ENCODE measurements at places on chromosomes 11 and 22. TPM values are rescaled to one million over a fixed set of nuclear protein-coding genes. Genes with fewer than 3 reads are reported as not detected.

DNA sequence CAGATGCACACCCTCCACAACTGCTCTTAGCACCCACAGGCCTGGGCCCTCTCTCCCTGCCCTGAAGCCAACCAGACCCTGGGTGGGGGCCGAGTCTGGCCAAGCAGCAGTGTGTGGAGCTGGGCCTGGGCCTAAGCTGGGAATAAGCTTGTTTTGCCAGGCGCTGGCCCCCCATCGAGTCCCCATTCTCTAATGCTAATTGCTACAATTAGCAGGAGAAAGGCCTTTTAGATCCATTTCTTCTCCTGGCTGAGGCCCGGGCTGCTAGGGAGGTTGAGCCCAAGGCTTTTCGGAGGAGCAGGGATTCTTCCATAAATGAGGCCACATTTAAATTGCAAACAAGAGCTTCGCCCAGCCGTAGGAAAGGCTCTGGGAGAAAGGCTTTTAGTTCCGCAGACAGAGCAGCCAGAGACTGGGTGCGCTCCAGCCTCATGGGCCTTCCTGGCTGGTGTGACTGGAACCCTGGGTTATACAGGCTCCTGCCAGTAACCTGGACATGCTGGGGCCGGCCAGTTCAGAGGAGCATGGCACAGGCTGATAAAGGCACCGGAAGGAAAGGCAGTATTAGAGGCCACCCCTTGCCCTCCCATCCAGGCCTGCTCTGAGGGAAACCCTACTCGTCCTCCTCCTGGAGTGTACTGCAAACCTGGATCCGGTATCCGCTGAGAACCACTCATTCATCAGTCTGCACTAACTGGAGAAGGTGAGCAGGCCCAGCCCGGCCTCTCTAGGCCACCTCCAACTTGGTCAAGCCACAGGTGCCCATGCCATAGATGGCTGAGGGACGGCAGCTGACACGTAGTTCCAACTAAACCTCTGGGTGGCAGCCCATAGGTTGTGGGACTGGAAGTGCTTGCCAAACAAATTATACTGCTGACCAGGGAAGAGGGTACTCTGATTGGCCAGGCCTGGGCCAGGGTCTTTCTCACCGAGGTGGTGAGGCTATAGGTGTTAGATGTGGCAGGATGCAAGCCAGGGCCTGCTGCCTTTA, 6.2 kb downstream of the KCNQ1OT1 start:
- peak; percentile 85 for DNase-seq

- DNase-seq: peak; percentile 86
Measured at GRCh38 chr11:75462117-75462653, 29.2 kb upstream of the KLHL35 start.

DNA sequence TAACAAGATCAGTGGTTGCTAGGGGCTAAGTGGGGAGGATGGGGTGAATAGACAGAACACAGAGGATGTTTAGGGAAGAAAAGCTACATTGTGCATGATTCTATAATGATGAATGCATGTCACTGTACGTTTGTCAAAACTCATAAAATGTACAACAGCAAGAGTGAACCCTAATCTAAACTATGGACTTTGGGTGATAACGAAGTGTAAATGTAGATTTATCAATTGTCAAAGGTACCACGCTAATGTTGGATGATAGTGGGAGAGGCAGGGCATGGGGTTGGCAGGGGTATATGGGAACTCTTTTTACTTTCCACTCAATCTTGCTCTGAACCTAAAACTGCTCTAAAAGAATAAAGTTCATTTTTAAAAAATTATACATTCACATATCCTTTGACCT, 21.3 kb upstream of the SLC5A1 start:
- no peak for DNase-seq

GRCh38 chr22:28497188-28497587, 182.5 kb downstream of the TTC28 start:
- DNase-seq: no peak

- no peak for DNase-seq
Measured at GRCh38 chr11:65404638-65405339, 17.8 kb upstream of the NEAT1 start.

EI24 gene
- total RNA-seq: 99.8 TPM

GTSE1 gene
- 29.7 TPM for total RNA-seq

DNA sequence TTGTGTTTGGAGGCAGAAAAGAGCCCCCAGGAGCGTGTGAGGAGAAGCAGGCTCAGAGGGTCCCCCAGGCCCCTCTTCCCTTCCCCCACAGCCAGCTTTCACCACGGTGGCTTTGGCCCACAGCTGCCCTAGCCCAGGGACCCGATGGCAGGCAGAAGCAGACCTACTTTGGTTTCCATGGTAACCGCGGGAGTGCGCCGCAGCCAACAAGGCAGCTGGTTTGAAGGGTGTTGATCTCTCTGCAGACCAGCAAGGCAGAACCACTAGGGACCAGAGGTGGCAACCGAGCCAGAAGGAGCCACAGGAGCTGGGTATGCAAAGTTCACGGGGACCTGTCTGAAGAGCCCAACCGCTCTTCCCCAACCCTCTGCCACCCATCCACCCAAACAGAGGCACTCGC, 69.4 kb downstream of the BUD13 start:
- peak; percentile 89 for DNase-seq

DNA sequence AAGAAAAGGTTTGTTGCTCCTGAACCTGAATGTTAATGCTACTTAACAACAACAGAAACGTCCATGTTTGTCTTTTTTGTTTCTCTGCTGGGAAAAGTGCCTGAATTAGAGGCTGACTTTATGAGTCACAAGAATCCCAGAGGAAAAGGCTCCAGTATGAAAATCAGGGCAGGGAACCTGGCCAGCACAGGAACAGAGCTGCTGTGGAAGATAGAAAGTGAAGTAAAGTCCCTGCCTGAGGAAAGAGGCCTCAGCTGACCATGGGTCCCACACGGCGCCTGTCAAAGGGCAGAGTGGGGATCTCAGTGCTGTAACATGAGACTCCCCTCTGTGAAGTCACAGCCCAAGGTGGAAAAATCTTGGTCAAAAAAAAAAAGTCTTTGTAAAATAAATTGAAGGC, 632.3 kb upstream of the CCDC90B start:
- no peak for DNase-seq

HTR3A gene
- not detected for total RNA-seq

GRCh38 chr11:24357620-24358410, 139.0 kb upstream of the LUZP2 start:
- no peak for DNase-seq

DNA sequence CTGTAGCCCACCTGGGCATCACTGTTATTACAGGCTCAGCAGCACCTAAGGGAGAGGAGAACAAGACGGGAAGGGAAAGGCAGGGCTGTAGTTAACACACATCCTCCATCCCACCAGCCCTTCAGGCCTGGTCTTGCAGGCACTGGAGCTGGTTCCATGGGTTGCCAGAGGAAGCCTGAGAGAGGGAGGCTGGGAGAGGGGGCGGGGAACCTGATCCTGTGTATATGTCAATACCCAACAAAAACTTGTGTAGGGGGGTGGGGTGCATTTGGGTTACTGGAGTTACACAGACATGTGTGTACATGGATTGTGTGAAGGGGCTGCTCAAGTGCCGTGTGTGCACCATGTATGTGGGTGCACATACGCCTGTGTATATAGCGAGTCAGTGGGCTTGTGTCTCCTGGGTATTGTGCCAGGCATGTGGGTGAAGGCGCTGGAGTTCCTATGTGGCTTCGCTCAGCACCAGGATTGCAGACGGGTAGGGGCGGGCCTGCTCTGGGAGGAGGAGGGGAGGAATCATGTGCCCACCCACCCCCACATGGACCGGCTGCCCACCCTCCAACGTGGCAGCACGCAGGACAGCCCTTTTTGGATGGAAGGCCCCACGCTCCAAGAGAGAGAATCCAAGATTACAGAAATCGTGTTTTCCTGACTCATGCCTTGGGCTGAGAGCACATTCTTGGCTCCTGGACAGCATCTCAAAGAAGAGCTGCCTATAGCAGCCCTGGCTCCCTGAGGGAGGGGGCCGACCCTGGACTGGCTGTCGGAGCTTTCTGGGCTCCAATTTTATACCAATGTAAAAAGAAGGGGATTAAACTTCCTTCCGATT, 4.2 kb upstream of the SERPINH1 start:
- no peak for DNase-seq

GRCh38 chr22:35322893-35323292, 23.2 kb downstream of the TOM1 start:
- DNase-seq: no peak

XPNPEP3 gene
- 21.4 TPM for total RNA-seq

DNA sequence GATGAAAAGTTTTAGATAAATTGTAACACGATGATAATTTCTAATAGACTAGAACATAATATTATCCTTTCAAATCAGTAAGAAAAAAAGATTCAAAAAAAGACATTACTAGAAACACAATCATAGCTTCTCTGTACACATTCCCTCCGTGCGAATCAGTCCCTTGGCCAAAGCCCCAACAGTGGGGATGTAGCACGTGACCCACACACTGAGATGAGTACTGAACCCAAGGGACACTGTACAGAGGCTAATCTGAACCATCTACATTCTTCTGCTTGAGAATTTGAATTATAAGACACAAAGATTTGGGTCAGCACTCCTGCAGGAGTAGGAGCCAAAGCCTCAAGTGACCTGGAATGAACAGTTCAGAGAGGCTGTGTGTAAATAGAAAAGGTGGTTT, 353.7 kb downstream of the INSC start:
- DNase-seq: no peak

GGT5 gene
- total RNA-seq: not detected
